Pulmonary artery endothelial cell (primary cell): ENCODE measurements at places on chromosomes 13 and 19.

GRCh38 chr13:40391788-40392187, 274.7 kb downstream of the FOXO1 start:
- no peak for DNase-seq

DNA sequence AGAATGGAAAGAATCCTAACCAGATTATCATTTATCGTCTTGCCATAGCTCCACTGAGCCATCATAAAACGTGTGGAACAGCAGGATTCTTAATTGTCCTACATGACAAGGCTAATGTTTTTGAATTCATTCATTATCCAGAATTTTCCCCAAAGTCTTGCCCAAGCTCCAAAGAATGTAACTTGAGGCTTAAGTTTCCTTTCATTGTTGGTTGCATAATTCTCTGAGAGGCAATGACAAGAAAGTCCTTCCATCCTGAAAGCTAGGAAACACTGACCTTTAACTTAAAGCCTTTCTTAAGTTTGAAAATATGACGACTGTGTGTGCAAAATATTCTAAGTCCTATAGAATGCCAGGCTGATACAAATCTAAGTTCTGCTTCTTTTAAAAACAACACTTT, 546.1 kb downstream of the SUCLA2 start:
- no peak for DNase-seq

DNA sequence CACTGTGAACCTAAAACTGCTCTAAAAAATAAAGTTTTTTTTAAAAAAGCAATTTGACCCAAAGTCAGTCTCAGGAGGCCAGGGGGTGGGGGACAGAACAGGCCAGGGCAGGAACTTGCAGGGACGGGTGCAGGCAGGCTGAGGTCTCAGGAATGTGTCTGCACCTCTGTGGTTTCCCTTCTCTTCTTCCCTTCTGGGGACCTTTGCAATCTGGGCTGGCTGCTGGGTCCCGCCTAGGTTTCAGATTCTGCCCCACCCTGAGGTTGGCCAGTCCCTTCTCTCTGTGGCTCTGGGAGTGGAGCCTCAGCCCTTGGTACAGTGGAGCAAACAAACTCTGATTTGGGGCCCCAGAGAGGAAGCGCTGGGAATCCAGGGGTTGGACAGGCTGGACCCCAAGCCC, 5.3 kb upstream of the F2RL3 start:
- DNase-seq: no peak

DNA sequence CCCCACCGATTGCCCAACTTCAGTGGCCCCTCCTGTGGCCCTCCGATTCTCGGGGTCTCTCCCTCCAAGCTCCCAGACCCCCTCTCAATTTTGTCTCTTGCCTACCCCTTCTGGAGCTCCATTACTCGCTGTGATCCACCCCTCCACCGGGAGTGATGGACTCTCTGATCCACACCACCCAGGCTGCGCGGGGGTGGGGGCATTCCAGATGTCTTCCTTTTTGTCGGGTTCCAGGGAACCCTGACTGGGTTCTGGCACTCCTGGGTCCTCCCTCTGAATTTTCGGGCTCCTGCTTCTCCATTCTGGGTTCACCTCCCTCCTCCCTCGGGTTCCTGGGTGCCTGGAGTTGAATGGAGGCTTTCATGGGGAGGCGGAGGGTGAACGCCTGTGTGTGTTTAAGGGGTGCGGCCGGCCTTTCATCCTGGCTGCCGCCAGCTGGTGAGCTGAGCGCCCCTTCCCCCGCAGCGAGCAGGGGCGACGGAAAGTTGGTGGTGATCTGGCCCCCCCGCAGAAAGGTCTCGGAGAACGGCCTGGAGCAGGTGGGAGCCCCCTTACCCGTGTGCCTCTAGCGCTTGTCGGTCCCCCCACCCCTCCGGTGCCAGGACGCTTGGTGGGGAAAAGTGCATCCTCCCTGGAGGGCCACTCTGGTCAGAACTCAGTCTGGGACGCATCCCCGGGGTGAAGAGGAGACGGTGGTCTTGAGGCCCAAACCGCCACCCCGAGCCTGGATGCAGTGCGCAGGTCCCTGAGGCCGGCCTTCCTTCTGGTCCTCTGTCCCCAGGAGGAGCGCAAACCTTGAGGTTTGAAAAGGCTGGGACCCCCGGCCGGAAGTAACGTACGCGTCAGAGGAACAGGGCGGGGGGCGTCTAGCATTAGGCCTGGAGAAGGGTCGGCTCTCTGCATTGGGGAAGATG, 1.6 kb downstream of the MISP3 start:
- DNase-seq: no peak

DNA sequence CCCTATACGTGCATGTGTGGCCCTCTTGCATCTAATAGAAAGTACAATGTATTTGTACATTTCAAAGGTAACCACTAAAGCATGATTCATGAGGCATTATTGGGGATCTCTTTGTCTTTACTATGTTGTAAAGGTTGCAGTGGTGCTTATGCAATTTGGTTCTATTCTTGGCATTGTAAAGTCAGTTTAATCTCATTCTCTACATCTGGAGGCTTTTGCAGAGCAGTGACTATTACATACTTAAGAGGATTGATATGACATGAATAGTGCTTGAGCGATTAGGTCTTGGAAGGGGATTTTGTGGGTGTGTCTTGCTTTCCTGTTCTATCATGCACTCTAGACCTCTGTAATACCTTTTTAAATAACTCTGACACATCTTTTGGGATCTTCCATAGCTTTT, 610.0 kb downstream of the EFNB2 start:
- DNase-seq: no peak

- peak; percentile 22 for DNase-seq
Measured at GRCh38 chr19:53659292-53659691, 27.5 kb downstream of the DPRX start.

DNA sequence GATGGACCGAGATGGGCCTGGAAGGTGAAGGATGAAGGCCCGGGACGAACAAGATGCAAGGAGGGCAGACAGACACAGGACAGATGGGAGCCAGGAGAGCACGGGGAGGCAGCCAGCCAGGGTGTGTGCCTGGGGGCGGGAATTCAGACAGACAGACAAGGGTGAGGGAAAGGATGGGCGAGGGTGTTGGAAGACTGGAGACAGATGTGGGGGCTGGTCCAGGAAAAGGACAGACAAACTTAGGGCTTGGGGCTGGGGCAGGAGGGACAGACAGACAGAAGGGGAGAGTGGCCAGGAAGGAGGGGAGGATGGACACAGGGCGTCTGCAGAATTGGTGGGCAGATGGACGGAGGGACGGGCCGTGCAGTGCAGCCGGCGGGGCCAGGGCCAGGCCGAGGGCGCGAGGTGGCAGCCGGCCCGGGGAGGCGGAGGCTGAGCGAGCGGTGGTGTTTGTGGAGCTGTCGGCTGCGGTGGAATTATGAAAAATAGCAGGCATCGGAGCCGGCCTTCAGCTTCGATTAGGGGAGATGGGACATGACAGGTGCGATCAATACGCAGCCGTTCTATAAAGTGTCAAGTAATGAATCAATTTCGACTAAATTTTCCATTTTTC, 4.6 kb upstream of the ERFL start:
- DNase-seq: no peak
